Femur (tissue), 1 donor: ENCODE measurements at places on chromosomes 1 and 21.
A peak's percentile ranks its signal among the peaks of the same experiment; 100 is the strongest.

- no peak for DNase-seq
Observed at GRCh38 chr1:175095978-175096607, 28.5 kb downstream of the TNN start.

DNA sequence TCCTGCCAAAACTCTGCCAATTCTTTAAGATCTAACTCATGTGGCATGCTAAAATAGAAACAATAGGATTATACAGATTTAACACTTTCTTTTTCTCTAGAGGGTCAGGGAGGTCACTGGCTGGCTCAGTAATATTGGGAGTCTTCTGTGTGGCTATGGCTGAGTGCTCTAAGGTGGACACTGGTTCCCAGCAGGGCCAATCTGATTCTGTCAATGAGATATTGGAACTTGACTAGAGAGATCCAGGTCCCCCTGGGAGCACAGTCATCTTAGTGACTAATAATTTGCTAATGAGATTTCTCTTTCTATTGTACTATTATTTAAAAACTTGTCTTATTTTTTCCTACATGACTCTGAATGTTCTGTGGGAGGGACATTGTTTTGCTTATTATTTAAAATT lies 69.1 kb upstream of the ZP4 start:
- DNase-seq, result no peak

DNA sequence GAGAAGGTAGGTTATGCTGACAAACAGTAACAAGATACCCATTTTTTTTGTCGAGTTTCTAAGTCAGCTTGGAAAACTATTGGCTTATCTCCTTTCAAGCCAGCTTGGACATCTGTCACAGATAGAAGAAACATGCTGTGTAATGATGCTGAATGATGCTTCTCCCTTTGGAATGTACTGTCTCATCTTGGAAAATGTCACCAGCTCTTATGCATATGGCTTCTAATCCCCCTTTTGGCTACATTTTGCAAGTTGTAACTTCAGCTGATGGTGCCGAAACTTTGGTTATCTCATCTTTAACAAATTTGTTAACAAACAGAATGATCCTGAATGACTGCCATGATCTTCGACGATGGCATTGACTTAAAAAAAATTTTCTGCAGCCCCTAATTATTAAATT lies 68.8 kb upstream of the ST6GALNAC3 start:
- no peak for DNase-seq

GRCh38 chr1:1427106-1427819 lies 6.2 kb upstream of the ANKRD65 start:
- DNase-seq, result peak; percentile 60

DNA sequence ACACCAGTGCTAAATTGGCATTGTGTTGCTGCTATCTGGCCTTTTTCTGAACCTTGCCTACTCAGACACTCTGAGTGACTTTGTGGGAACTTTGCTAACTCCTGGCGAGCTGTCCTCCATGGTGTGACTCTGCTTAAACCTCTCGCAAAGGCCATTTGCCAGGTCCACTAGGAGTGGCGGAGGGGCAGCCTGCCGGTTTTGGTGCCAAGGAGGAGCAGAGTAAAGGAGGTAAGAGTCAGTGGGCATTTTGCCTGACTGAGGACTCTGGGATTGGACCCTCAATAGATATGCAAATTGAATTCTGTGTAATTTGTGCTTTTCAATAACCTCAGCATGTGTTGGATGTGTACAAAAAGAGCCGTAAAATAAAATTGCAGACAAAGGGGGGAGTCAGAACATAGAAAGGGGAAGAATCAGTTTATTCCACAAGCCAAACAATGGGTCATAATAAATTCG lies 386.6 kb upstream of the NFIA start:
- no peak for DNase-seq

- DNase-seq, result no peak
Observed at GRCh38 chr21:42193721-42194120, 25.2 kb upstream of the ABCG1 start.

DNA sequence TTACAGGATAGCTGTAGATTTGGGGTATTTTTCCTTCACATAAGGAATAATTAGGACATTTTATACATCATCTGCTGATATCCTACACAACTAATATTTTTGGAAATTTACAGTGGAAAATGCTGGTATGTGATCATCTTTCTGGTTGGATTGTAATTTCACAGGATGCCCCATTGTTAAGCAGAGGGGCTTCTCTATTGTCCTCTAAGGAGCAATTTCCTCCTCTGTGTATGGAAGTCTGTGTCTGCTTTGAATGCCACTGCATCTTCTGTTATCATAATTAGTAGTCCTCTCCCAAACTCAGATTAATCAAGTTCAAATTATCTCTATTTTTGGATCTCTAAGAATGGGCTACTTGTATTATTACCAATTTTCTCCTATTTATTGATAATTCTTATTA lies 988.1 kb upstream of the B3GALT2 start:
- no peak for DNase-seq

DNA sequence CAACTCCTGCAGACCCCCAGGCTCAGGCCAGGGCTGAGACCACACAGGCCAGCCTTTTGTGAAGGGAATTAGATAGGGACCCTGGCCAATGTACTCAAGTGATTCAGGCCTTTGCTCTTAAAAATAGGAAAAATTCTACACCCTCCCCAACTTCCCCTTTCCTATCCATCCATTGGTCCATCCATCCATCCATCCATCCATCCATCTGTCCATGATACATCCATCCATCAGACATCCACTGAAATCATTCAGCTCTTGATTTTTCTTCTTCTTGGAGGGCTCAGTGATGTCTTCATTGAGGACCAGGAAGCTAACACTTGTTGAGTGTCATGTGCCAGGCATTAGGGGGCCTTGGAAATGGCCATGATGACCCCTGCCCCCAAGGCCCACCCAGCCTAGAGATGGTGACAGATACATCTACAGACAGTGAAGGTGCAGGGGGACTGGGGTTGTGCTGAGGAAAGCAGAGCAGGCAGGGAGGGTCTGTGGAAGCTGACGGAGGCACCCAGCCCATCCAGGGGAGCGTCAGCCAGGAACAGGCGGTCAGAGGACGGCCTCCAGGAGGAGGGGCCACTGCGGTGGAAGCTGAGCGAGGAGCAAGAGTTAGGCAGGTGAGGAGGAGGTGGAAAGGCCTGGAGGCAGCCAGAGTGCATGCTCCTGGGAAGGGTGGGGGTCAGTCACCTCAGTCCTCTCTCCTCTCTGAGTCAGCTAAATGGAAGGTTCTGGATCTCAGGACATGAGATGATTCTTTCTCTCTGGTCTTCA lies 81.9 kb downstream of the EPHB2 start:
- DNase-seq, result peak; percentile 62

DNA sequence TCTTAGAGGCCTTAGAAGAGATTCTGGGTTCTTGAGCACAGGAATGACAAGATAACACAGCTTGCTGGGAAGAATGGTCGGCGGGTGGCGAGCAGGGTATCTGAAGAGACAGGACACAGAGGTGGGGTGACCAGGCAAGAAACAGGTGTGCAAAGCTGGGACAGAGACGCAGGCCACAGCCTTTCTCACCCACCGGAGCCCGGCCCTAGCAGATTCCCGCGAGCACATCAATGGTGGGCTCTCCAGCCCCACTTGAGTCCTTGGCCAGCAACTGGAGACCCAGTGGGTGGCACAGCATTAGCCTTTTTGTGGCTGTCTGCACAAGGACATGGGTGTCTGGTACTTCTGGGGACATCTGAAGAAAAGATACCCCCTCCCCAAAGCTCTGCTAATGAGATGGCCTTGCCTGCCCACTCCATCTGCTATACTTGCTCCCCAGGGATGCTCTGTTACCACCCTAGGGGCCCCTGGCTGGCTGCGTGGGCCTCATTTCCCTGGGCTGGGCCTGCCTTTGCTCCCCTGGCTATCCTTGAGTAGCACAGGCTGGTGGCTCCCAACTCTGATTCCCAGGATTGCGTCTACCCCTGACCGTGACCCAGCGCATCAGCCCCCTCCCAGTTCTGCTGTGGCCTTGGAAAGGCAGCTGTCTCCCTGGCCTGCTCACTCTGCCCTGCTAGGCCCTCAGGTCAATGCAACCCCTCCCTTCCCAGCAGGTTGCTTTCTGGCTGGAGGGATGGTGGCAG lies 127.2 kb upstream of the ADAR start:
- DNase-seq, result no peak

- no peak for DNase-seq
Observed at GRCh38 chr1:158310623-158311022, 20.7 kb downstream of the CD1B start.

DNA sequence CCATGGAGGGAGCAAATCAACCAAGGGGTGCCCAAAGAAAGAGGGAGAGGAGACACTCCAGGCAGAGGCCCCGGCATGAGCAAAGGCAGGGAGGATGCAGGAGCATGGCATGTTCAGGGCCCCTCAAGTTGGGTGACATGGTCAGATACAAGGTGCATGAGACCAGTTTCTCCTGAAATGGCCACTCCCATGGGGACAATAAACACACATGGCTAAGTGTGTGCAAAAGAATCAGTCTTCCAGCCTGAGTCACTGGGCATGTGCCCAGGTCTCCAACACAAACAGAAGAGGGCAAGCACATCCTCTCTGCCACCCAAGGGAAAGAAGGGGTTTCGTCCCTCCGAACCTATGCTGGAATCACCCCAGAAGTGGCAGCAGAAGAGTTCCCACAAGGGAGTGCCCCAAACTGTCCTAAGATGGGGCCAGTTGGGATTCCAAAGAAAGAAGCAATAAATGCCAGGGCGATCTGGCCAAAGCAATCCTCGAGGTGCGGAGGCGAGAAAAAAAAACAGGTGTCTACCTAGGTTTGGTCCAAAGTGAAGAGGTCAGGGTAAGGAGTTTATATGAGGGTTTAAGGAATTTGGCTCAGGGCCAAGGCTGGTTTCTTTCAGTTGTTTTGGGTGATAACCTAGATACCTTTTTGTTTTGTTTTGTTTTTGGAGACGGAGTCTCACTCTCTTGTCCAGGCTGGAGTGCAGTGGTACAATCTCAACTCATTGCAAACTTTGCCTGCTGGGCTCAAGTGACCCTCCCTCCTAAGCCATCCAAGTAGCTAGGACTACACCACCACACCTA lies 13.2 kb downstream of the CASP9 start:
- no peak for DNase-seq

GRCh38 chr1:64478594-64479470 lies 8.9 kb downstream of the CACHD1 start:
- DNase-seq, result no peak

DNA sequence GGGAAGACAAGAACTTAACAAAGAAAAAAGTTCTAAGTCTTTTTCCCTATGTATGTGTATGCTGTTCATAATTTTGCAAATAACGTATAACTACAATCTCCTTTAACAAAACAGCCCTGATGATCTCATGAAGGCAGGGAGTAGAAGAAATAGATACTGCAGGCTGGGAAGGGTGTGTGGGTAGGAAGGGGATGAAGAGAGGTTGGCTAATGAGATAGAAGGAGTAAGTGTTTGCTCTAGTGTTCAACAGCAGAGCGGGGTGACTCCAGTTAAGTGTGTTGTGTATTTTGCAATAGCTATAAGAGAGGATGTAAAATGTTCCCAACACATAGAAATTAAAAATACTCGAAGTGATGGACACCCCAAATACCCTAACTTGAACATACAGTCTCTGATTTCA lies 20.1 kb downstream of the C1orf198 start:
- DNase-seq, result no peak

DNA sequence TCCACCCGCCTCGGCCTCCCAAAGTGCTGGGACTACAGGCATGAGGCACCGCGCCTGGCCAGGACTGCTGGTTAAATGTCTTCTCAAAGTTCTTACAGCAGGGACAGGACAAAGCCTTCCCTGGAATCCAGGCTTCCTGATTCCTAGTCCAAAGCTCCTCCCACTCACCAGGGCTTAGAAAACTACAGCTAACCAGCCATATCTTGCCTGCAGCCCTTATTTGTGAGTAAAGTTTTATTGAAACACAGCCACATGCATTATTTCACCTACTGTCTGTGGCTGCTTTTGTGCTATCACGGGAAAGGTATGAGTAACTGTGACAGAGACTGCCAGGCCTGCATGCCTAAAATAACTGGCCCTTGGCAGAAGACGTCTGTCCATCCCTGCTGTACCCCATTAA lies 24.4 kb downstream of the TMCO4 start:
- DNase-seq, result no peak

- DNase-seq, result no peak
Observed at GRCh38 chr1:101124405-101124804, 98.8 kb upstream of the DPH5 start.

DNA sequence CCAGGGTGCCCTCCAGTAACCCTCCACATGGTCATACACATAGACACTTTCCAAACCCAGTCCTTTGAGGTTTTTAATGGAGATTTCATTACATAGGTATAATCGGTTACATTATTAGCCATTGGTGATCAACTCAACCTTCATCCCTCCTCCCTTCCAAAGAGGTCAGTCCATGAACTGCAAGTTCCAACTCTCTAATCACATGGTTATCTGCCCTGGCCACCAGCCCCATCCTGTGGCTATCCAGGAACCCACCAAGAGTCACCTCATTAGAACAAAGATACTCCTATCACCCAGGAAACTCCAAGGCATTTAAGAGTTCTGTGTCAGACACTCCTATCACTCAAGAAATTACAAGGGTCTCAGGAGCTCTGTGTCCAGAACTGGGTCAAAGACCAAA lies 12.2 kb downstream of the ATP1A4 start:
- DNase-seq, result no peak

GRCh38 chr1:205933671-205934618 lies 9.3 kb downstream of the SLC26A9 start:
- DNase-seq, result no peak

GRCh38 chr1:241773991-241774390 lies 74.0 kb upstream of the EXO1 start:
- no peak for DNase-seq
